ENCODE measurements at places on chromosomes 11 and 22.
A peak's percentile ranks its signal among the peaks of the same experiment; 100 is the strongest.

- no peak for DNase-seq
Observed at GRCh38 chr11:74689666-74690065, 41.6 kb downstream of the CHRDL2 start.

DNA sequence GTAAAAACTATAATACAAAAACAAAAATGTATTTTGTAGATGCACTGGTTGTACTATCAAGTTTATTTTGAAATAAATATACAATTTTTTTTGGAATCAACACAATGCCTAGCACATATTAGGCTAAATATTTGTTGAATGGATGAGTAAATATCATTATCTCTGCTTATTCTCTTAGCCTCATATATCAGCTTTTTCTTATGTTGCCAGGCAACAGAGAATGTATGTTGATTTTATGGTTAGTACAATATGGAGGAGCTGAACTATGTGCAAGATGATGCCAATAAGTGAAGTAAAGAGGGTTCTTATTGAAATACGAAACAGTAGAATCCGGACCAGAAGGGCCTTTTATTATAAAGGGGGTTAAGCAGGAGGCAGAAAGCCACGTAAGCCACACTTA lies 94.9 kb downstream of the FAR1 start:
- no peak for DNase-seq

- peak; percentile 7 for DNase-seq
Observed at GRCh38 chr11:90757849-90758494, 535.1 kb upstream of the CHORDC1 start.

GRCh38 chr11:93039531-93040240 lies 70.2 kb downstream of the MTNR1B start:
- no peak for DNase-seq

DNA sequence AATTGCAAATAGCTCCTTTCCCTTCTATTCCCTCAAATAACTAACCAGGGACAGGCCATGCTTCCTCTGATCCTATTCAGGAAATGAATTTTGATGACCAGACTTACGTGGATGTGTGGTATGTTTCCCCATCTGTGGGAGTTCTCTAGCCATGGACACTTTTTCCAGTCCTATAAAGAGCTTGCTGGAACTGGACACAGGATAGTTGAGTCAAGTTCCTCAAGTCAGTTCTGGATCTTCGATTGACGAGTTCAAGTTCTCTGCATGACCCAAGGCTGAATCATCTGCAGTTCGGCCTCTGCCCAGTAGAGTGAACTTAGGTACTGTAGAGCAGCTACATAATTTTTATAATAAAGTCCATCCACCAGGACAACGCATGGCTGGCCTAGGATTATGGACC lies 52.7 kb upstream of the CCND1 start:
- DNase-seq, result no peak

GRCh38 chr11:67440229-67441097 lies 2.8 kb downstream of the CORO1B start:
- no peak for DNase-seq

- DNase-seq, result peak; percentile 75
Observed at GRCh38 chr22:37804881-37805809, 2.6 kb upstream of the GCAT start.

- no peak for DNase-seq
Observed at GRCh38 chr11:113400631-113401230, 13.2 kb downstream of the ANKK1 start.

GRCh38 chr11:86579406-86579731 lies 93.0 kb downstream of the ME3 start:
- no peak for DNase-seq

- DNase-seq, result no peak
Observed at GRCh38 chr11:65067446-65067845, 9.1 kb upstream of the NAALADL1 start.

DNA sequence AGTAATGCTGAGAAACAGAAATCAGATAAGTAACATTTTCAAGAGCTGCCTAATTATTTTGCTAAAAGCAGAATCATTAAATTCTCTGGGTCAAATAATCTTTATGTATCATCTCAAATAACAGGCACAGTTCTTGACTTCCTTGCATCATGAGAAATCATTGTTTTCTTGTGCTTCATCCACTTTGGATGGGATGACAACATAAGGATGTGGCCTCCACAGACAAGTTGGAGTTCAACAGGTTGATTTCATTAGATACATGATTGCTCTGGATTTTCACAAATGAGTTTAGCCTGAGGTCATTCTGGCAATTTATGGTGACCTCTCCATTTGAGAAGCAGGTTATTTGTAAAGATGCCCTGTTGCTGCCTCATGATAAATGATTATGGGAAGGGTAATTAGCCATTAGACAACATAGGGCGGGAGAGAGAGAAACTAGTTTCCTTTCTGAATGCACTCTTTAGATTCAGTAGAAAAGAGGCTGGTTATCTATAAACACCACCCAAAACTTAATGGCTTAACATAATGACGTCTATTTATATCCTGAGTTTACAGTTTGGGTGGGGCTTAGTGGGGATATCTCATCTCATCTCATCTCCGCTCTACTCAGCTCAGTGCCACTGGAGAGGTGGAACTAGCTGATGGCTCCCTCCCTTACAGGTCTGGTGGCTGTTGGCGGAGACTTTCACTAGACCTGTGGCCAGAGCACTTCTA lies 35.0 kb upstream of the ADORA2A start:
- DNase-seq, result no peak

- no peak for DNase-seq
Observed at GRCh38 chr11:72426758-72427157, 7.6 kb downstream of the CLPB start.

GRCh38 chr11:87878373-87878825 lies 296.8 kb downstream of the RAB38 start:
- peak; percentile 59 for DNase-seq

GRCh38 chr22:38981992-38982927 lies at the start of gene APOBEC3B:
TSS of gene APOBEC3B (plus strand) at chr22:38982347. CDS start at chr22:38982454, 107 bp downstream.
- no peak for DNase-seq

DNA sequence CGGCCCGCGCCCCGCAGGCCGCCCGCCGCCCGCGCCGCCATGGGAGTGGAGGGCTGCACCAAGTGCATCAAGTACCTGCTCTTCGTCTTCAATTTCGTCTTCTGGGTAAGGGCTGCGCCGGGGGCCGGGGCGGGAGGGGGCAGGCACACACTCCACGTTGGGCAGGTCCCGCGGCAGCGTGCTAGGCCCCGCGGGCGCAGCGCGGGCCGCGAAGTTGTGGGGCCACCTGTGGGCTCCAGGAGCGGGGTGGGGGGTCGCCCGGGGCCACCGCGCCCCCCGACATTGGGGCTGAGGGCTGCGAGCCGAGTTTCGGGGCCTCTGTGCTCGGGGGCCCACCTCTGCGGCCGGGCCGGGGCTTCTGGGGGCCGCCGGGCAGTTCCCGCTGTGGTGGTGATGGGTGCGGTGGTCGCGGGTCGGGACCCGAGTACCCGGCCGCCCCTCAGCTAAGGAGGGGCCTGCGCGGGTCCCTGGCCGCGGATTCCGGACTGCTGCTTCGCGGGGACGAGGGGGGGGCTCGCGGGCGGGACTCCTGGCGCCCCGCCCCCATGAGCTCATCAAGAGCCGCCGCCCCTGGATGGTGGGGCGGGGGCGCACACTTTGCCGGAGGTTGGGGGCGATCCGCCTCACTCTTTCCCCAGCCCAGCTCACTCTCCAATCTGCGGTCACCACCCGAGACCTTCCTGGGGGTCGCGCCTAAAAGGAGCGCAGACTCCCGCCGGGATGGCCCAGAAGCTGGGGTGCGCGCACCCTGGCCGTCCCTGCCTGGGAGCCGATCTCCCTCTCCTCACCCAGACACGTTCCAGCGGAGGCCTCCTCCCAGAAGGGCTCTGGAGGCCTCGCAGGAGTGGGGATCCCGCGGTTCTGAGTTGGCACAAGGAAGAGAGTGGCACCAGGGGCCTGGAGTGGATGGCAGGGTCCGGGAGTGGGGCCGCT lies 667 bp downstream of the CD81 start:
- DNase-seq, result peak; percentile 15

DNA sequence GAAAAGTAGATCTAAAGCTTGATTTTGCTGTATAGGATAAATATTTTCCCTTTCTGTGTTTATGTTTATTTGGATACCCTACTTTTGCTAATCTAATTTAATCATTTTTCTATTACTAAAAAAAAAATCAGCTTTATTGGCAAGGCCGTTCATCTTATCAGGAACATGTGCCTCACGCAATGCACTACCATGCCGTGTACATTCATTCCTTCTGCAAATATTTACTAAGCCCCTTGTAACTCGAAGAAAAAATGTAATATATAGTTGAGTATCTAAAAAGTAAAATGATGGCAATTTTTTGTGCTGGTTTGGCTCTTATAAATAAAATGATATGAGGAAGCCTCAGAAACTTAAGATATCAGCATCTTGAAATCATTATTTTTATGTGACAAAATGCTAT lies 8.9 kb downstream of the UVRAG start:
- DNase-seq, result no peak

DNA sequence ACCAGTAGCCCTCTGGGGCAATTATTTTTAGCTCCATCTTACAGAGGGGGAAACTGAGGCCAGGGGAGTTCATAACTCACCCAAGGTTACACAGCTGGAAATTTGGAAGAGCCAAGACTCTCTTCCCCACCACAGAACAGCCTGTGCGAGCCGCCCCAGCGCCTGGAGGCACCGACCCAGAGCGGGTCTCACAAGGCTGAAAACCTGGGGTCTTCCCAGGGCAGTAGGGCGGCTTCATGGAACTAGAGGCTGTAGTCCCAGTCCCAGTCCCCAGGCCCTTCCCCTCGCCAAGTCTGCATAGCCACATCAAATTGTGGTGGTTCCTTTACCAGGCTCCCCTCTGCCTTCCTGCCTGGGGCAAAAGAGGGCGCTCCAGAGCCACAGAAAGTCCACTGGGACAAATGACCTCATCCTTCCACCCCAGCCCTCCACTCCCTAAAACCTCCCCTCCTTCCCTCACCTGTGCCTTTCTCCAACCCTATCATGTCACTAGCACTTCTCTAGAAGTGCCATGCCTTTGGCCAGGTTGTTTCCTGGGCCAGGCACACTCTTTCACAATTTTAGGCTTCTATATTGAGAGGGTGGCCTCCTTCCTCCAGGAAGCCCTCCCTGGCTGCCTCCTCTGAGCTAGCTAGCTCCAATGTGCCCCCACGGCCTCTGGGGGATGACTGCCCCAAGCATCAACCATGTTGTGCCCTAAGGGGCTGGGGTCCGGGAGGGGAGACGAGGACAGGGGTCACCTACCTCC lies 15.2 kb upstream of the CDC42EP1 start:
- no peak for DNase-seq

DNA sequence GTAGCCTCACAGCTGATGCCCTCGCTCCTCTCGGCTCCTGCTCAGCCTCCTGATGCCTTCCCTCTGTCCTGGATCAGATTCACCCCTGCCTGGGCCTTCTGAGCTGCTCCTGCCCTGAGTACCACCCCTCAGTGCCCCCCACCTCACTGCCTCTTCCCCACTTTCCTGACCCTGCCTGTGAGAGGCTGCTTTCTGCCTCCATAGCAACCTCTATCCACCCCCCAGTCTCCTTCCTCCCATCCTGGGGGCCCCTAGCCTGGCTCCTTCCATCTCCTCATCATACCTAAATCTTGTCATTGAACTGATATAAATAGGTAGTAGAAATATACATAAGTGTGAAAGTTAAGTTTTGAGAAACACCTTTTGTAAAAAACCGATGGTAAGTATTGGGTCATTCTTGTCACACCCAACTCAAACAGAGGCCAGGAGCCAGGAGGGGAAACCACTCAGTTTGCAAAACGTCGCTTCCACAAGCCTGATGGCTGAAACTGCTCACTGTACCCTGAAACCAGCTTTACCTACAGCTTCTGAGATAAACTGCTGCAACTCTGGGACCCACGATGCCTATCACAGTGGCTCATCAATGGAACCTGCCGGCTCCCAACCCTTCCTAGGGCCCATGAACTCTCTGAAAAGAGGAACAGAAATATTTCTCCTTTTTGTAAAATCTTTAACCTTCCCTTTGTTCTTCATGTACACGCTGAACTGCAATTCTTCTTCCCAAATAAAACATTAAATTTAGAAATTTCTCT lies 4.8 kb upstream of the APOBEC3H start:
- DNase-seq, result no peak

DNA sequence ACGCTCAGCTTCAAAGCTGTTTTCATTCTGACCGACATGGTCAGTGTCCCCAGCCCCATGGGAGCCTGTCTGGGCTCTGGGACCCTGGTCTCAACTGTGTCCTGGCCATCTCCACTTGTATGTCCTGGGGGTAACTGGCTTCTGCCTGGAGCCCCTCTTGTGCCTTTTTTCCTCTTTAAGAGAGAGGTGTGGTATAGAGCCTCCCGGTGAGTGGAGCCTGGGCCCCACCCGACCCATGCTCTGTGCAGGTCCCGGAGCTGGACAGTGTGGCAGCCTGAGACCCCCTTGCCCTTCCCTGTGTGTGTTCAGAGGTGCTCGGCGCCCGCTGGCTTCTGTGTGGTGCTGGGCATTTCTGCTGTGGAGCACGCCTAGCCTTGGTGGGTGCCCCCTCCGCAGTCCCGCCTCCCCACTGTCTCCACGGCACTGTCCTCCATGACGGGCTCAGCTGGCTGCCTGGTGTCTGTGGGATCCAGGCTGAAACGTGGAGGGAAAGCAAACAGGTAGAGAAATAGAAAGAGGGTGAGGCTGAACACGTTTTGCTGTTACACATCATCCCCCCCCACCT lies 74.9 kb downstream of the PARVB start:
- DNase-seq, result no peak

- no peak for DNase-seq
Observed at GRCh38 chr11:60871378-60872061, 4.2 kb downstream of the ZP1 start.

- no peak for DNase-seq
Observed at GRCh38 chr11:117459979-117460300, 132.3 kb downstream of the CEP164 start.

DNA sequence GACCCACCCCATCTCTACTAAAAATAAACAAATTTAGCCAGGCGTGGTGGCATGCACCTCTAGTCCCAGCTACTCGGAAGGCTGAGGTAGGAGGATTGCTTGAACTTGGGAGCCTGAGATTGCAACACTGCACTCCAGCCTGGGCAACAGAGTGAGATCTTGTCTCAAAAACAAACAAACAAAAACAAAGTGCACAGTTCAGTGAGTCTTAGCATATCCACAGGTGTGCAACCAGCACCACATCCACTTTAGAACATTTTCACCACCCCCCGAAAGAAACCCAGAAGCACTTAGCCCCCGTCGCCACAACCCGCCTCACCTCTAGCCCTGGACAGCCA lies 27.4 kb downstream of the MB start:
- DNase-seq, result no peak

GRCh38 chr22:29308148-29308790 lies 1.8 kb downstream of the GAS2L1 start:
- no peak for DNase-seq

DNA sequence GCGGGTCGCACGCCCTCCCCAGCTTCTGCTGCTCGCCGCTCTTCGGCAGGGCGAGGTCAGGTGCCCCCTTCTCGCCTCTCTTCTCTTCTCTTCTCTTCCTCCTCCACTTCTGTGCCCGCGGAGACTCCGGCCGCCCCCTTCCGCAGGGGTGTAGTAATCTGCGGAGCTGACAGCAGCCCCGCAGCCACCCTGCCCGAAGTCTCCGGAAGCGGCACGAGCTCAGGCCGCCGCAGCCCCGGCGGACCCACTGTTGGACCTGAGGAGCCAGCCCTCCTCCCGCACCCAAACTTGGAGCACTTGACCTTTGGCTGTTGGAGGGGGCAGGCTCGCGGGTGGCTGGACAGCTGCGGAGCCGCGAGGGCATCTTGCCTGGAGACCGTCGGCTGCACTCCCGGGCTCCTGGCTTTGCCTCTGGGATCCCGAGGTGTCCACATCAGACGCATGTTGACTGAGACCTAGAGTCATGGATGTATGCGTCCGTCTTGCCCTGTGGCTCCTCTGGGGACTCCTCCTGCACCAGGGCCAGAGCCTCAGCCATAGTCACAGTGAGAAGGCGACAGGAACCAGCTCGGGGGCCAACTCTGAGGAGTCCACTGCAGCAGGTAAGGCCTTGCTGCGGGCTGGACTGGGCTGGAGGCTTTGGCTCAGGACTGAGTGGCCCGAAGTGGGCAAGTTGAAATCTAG lies 486 bp downstream of the STIM1 start:
- DNase-seq, result no peak
